ENCODE measurements at places on chromosomes 5 and 9.

DNA sequence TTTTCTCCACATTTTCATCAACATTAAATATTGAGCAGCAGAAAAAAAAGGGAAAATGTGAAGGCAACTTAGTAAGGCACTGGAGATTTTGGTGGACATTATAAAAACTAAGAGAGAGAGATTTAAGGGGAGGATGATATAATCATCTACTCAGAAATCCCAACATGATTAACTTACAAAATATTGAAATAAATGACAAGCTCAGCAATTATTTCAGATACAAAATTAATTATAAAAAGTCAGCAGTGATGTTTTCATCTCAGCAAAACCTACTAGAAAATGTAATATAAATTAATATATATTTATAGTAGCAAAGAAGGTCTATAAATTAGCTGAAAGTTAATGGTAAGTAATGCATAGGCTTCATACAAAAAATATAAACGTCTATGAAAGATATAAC is 30.8 kb upstream of the PRDM9 start:
- no peak for DNase-seq

GRCh38 chr9:22142671-22143070 is 133.6 kb upstream of the CDKN2B start:
- DNase-seq: no peak

- DNase-seq: no peak
Observed at GRCh38 chr9:26066237-26066636, 388.0 kb upstream of the TUSC1 start.

- DNase-seq: no peak
Observed at GRCh38 chr5:154071799-154072413, 33.1 kb downstream of the MFAP3 start.

GRCh38 chr5:157708866-157709265 is 22.4 kb upstream of the THG1L start:
- no peak for DNase-seq

- DNase-seq: no peak
Observed at GRCh38 chr9:4499917-4500316, 9.6 kb downstream of the SLC1A1 start.
